ENCODE measurements at places on chromosomes 16 and 17. TPM values are rescaled to one million over a fixed set of nuclear protein-coding genes. Genes with fewer than 3 reads are reported as not detected.

- H3K27me3 ChIP-seq: peaks cover 17% of the 10 kb centered on the region
- no peak overlapping the region for H3K27ac ChIP-seq
- peak overlapping the region; percentile 98 for H3K4me3 ChIP-seq
- H3K36me3 ChIP-seq: peaks cover 6% of the 10 kb centered on the region
- DNase-seq: no peak
Measured at GRCh38 chr16:426115-426905, 861 bp downstream of the RAB11FIP3 start.

GRCh38 chr17:58081646-58082340 is 1.4 kb upstream of the DYNLL2 start:
- H3K27me3 ChIP-seq: peaks cover 2% of the 10 kb centered on the region
- peak overlapping the region; percentile 94 for H3K27ac ChIP-seq
- H3K4me3 ChIP-seq: peak overlapping the region; percentile 91
- DNase-seq: peak; percentile 47
- H3K4me1 ChIP-seq: peaks cover 56% of the 10 kb centered on the region
- H3K36me3 ChIP-seq: peaks cover 7% of the 10 kb centered on the region

- no peak overlapping the region for H3K27ac ChIP-seq
- H3K36me3 ChIP-seq: peaks cover 19% of the 10 kb centered on the region
- H3K4me1 ChIP-seq: peaks cover 62% of the 10 kb centered on the region
- DNase-seq: no peak
Measured at GRCh38 chr17:37134050-37134449, 185.3 kb downstream of the AATF start.

GRCh38 chr17:45372325-45372869 is 55.6 kb upstream of the MAP3K14 start:
- peaks cover 2% of the 10 kb centered on the region for H3K27me3 ChIP-seq
- no peak overlapping the region for H3K4me3 ChIP-seq
- H3K36me3 ChIP-seq: no peaks in the 10 kb centered on the region

DNA sequence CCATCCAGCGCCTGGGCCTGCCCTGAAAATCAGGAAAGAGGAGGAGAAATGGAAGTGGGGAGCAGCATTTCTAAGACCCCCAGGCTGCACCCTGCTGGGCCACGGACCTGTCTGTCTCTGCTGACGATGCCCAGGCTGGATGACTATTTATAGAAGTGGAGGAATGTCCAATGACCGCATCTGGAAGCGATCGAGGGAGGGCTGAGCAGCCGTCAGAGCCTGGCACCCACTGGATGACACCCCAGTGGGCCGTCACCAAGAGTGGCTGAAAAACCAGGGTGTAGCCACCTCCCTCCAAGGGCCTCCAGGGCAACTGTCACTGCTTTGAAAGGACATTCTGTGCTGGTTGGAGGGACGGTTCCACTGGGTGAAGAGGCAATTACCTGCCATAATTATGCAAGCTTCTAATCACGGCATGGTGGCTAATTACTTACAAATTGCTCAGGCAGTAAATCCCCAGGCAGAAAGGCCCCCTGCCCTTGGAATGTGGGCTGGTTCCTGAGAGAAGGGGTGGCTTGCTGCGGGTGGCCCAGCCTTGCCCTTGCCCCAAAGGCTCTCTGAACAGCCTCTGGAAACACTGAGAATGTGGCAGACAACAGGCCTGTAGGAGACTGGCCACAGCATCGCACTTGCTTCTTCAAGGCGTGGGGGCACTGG is 332.1 kb downstream of the C16orf95 start:
- H3K36me3 ChIP-seq: no peaks in the 10 kb centered on the region
- no peak overlapping the region for H3K4me3 ChIP-seq
- H3K4me1 ChIP-seq: peaks cover 3% of the 10 kb centered on the region
- DNase-seq: no peak

GRCh38 chr17:77558846-77559626 is 399.5 kb upstream of the TNRC6C start:
- H3K36me3 ChIP-seq: no peaks in the 10 kb centered on the region
- H3K4me3 ChIP-seq: no peak overlapping the region
- DNase-seq: no peak
- peaks cover 2% of the 10 kb centered on the region for H3K27me3 ChIP-seq
- peaks cover 26% of the 10 kb centered on the region for H3K4me1 ChIP-seq

GRCh38 chr17:66398059-66398458 is 95.6 kb downstream of the PRKCA start:
- no peaks in the 10 kb centered on the region for H3K4me1 ChIP-seq
- H3K27ac ChIP-seq: no peak overlapping the region
- no peaks in the 10 kb centered on the region for H3K27me3 ChIP-seq
- no peak for DNase-seq
- peaks cover 2% of the 10 kb centered on the region for H3K36me3 ChIP-seq
- no peak overlapping the region for H3K4me3 ChIP-seq

GRCh38 chr17:883586-883962 is 96.0 kb downstream of the NXN start:
- H3K27me3 ChIP-seq: no peaks in the 10 kb centered on the region
- H3K27ac ChIP-seq: peak overlapping the region; percentile 94
- H3K36me3 ChIP-seq: peaks cover 2% of the 10 kb centered on the region
- no peak for DNase-seq
- peaks cover 58% of the 10 kb centered on the region for H3K4me1 ChIP-seq

DNA sequence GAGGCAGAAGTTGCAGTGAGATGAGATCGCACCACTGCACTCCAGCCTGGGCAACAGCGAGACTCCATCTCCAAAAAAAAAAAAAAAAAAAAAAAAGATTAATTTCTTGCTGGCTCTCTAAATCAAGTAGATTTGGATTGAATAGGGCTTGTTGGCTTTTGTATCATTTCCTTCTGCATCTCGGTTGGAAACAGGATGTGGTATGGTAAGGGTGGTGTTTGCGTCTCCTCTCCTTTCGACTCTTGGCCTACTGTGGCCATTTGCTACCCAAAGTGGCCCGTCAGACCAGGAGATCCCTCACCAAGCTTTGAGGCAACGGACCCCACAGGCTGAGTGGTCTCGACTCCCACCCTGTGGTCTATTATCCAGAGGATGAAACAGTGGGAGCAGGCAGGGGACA is 168.0 kb upstream of the IRX3 start:
- H3K27me3 ChIP-seq: peaks cover 6% of the 10 kb centered on the region
- no peak overlapping the region for H3K4me3 ChIP-seq
- H3K27ac ChIP-seq: no peak overlapping the region
- DNase-seq: no peak
- peaks cover 11% of the 10 kb centered on the region for H3K4me1 ChIP-seq

- peaks cover 70% of the 10 kb centered on the region for H3K4me1 ChIP-seq
- no peaks in the 10 kb centered on the region for H3K36me3 ChIP-seq
- no peak for DNase-seq
- no peaks in the 10 kb centered on the region for H3K27me3 ChIP-seq
- H3K27ac ChIP-seq: no peak overlapping the region
Measured at GRCh38 chr17:32515677-32516383, 29.0 kb downstream of the CDK5R1 start.

DNA sequence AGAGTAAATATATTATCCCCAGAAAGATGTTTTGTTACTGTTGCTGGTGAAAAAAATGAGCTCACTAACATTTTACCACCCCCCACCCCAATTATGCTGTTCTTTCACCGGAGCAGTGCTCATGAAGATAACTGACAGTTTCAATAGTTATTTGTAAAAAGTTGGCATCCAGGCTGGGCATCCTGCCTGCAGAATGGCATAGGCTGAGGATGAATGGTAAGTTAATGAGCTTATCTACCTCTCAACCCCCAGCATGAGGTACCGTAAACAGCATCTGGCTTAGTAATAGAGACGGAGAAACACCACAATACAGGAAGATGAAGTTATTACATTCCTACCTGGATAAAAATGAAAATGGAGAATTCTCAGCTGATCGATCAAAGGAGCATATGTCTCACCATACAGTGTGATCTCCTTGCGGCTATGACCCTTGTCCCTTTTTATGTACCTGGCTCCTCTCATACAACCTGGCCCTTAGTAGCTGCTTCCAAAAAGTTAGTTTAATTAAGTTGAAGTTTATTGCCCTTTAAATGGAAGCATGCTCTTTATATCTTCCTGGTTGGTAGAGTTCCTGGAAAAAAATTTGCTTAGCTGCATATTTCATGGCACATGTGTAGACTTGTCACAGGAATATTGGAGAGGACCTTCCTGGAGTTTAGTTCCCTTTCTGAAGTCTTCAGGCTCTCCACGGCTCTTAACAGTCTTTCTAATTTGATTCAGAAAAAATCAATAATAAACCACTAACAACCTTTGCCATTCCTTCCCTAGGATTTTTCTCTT is 61.2 kb upstream of the MPHOSPH6 start:
- DNase-seq: no peak
- peaks cover 12% of the 10 kb centered on the region for H3K27me3 ChIP-seq
- H3K4me1 ChIP-seq: no peaks in the 10 kb centered on the region
- H3K4me3 ChIP-seq: no peak overlapping the region
- no peaks in the 10 kb centered on the region for H3K36me3 ChIP-seq

DNA sequence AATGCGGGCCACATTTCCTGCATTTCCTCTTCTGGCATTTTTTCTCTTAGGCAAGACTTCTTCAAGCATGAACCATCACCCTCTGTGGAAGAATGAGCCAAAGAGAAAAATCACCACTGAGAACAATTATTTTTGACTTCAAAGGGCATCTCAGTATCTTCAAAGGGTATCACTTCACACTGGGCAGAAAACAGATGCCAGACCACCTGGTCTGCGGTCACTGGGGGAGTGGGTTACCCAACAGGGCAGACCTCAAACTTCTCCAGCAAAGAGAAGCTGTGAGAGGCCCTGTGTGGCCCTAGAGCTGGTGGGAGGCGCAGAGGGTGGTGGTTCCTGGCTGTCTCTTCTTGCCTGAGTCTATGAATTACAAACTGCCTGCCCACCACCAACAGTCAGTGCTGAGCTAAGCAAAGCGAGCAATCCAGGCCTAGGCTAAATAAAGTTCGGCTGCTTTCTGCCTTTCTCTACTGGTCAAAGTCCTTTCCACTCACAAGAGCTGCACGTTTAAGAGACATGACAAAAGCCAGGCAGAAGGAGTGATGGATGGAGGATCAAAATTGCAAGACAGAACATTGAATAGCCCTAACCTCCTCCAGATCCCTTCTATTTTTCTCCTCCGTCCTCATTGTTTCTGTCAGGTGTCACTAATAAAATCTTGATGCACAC is 602.7 kb upstream of the CDH5 start:
- H3K4me3 ChIP-seq: no peak overlapping the region
- H3K27ac ChIP-seq: no peak overlapping the region
- peaks cover 14% of the 10 kb centered on the region for H3K4me1 ChIP-seq
- no peaks in the 10 kb centered on the region for H3K36me3 ChIP-seq

USH1G gene
- total RNA-seq: not detected

CRYM gene
- 1.2 TPM for total RNA-seq

TUBB3 gene
- 518 TPM for total RNA-seq

SRL gene
- 0.32 TPM for total RNA-seq

SCNN1B gene
- not detected for total RNA-seq

CLUH gene
- total RNA-seq: 59.6 TPM

C17orf107 gene
- 1.8 TPM for total RNA-seq

TSPAN10 gene
- 1.6 TPM for total RNA-seq

Measured in neural crest cell (in vitro differentiated cells).